HepG2 (cell line): ENCODE measurements at places on chromosomes 12 and 14.

DNA sequence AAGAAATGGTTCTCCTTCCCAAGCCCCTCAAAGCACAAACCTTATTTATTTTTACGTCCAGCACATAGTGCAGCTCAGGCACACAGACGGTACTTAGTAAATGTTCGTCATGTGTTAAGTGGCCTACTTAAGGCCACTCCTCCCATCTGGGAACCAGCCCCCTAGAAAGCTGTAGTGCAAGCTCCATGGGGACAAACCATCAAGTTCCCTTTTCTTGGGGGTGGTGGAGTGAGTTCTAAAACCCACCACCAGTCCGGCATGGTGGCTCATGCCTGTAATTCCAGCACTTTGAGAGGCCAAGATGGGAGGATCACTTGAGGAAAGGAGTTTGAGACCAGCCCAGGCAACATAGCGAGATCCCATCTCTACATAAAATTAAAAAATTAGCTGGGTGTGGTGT is 49.4 kb downstream of the PITPNM2 start:
- peaks cover 1% of the 10 kb centered on the region for H3K36me3 ChIP-seq
- H3K4me1 ChIP-seq: peaks cover 50% of the 10 kb centered on the region
- no peak for DNase-seq

DNA sequence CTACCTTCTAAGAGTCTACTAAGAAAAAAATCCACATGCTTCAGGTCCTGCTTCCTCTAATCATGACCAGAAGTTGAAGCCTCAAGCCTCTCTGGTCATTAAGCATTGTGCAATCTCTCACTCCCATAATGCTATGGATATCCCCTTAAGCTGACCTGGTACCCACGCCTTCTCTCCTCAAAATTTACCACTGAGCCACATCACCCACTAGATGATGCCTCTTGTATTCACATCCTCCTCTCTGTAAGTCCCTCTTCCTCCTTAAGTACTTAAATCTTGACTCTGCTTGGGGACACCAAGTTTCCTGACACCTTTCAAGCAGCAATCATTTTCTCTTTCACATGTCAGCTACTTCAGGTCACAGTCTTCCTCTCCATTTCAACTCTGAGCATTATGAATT is 9.8 kb downstream of the GALNT4 start:
- no peak overlapping the region for H3K4me3 ChIP-seq
- no peak overlapping the region for H3K27ac ChIP-seq
- no peak for DNase-seq
- peaks cover 20% of the 10 kb centered on the region for H3K4me1 ChIP-seq
- no peaks in the 10 kb centered on the region for H3K36me3 ChIP-seq

DNA sequence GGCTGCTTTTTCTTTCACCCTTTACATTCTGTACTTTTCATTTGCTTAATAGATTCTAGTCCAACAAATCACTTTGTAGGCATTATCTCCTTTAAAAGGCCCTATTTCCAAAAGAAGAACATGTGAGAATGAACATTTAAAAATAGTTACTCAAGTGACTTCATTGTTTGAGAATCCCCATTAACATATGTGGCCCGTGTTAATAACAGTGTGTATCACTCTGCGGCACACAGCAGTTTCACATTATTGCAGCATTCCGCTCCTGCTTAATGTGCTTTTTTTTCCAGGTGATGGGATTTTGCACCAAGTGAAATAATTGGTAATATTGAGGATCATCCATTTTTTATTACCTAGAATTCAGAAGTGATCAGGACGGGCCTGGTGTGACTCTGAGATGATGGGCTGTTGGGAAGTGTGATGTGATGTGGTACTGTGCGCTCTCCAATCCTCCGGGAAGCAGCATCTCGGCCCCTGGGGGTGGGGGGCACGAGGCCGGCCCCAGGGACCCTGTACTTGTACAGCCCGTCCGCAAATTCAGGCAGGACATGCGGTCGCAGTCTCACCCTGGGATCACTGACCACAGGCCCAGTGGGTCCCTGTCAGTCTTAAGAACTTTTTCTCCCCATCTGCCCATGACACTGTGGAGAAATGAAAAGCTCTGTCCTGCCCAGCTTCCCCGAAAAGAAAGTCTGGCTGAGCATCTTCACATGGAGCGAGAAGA is 32.9 kb downstream of the SLC15A4 start:
- H3K4me1 ChIP-seq: no peaks in the 10 kb centered on the region
- no peak overlapping the region for H3K4me3 ChIP-seq
- no peaks in the 10 kb centered on the region for H3K27me3 ChIP-seq
- H3K27ac ChIP-seq: no peak overlapping the region

GRCh38 chr12:34396006-34396860 is 373.9 kb downstream of the ALG10 start:
- H3K4me3 ChIP-seq: no peak overlapping the region
- no peaks in the 10 kb centered on the region for H3K4me1 ChIP-seq
- no peaks in the 10 kb centered on the region for H3K36me3 ChIP-seq
- no peak for DNase-seq

- H3K27ac ChIP-seq: peak within 1 kb of the TSS; percentile 72
- no peak for DNase-seq
- H3K4me1 ChIP-seq: peaks cover 62% of the 10 kb centered on the region
- no peaks in the 10 kb centered on the region for H3K27me3 ChIP-seq
- peak within 1 kb of the TSS; percentile 90 for H3K4me3 ChIP-seq
These were observed at the start of gene PLXNC1 for GRCh38 chr12:94147991-94148738. Gene PLXNC1 (plus strand): TSS chr12:94148577. CDS start chr12:94148972, 395 bp downstream.

GRCh38 chr12:122184517-122184916 is 1.6 kb downstream of the LRRC43 start:
- no peaks in the 10 kb centered on the region for H3K36me3 ChIP-seq
- peaks cover 20% of the 10 kb centered on the region for H3K4me1 ChIP-seq
- H3K4me3 ChIP-seq: no peak overlapping the region
- no peak overlapping the region for H3K27ac ChIP-seq
- DNase-seq: no peak

DNA sequence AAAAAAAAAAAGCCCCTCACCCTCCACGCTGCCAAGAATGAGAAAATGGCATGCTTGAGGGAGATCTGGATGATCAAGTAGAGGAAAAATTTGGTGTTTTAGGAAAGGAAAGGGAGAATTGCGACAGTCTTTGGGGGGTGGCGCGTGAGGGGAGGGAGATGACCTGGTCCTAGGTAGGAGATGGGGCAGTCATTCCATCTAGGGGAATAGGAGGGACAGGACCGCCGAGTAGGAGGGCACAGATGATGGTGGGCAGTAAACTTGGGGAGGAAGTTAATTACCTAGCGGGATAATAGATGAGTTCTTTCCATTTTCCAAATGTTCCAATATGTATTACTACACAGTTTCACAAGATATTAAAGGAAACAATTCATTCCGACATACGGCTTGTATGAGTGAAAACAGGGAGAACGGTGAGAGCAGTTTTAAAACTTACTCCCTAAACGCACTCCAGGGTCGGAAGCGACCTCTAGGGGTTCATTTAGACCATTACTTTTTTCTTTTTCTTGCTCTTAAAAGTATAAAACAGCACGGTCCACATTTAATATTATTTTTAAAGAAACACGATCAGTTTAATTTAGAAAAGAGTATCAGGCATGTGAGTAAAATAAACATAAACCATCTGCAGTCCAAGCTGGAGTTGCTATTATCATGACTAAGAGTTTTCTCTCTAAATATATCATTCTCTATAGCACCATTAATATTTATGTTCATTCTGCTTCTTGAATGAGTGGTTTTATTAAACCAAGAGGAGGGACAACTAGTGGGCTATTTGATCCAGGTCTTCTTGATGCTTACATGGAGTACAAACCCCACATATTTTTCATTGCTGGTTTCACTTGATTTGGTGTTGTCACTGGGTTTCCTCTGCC is 3.0 kb upstream of the FNTB start:
- H3K27me3 ChIP-seq: no peaks in the 10 kb centered on the region
- H3K4me3 ChIP-seq: peak overlapping the region; percentile 46; the same call in 1 of the 2 replicates
- DNase-seq: peak; percentile 45
- no peak overlapping the region for H3K27ac ChIP-seq

- DNase-seq: no peak
- no peaks in the 10 kb centered on the region for H3K27me3 ChIP-seq
- peaks cover 9% of the 10 kb centered on the region; the same call in 1 of the 2 replicates for H3K4me1 ChIP-seq
- H3K27ac ChIP-seq: no peak overlapping the region
These were observed 52.0 kb downstream of the RNF34 start for GRCh38 chr12:121451961-121452339.

DNA sequence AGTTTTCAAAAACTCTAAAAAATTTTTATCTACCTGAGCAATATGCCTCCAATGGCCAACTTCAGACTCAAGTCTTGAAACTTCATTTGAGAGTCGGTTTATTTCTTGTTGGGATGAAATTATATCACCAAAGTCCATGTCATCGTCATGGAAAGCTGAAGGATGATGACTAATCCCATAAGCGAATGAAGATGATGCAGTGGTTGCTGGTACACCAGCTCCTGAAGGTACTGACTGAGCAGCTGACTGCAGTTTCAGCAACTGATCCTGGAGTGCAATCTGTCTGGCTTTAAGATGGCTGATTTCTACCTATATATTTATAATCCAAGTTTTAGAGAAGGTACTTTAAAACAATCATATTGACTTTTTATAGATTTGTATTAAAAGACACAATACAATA is 18.3 kb downstream of the TRIP11 start:
- H3K27me3 ChIP-seq: no peaks in the 10 kb centered on the region
- no peak overlapping the region for H3K4me3 ChIP-seq
- H3K27ac ChIP-seq: no peak overlapping the region
- no peak for DNase-seq
- peaks cover 44% of the 10 kb centered on the region for H3K36me3 ChIP-seq
- no peaks in the 10 kb centered on the region for H3K4me1 ChIP-seq

DNA sequence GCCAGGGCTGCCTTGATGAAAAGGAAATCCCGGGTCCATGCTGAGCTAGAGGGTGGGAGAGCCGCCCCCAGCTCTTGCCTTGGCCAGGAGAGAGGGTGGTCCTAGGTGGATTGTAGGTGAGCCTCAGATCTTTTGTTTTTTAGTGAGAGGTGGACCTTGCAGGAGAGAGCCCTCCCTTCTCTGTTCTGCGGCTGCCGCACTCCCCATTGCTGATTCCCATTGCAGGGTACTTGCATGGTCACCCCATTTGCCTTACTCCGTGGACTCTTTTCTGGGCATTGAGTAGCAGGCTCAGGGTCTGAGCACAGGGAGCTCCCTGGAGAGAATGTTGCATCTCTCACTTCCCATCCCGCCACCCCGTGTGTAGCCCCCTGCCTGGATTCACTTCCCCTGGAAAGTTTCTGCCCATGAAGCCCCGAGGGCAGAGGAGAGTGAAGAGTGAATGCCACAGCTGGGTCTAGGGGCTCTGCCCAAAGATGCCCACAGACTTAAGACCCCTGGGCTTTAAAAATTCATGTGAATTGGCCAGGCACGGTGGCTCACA is 10.2 kb downstream of the VASH1 start:
- H3K4me1 ChIP-seq: peaks cover 23% of the 10 kb centered on the region
- peaks cover 1% of the 10 kb centered on the region; the same call in 1 of the 2 replicates for H3K27me3 ChIP-seq
- no peaks in the 10 kb centered on the region for H3K36me3 ChIP-seq
- H3K4me3 ChIP-seq: no peak overlapping the region
- no peak for DNase-seq
- H3K27ac ChIP-seq: no peak overlapping the region

DNA sequence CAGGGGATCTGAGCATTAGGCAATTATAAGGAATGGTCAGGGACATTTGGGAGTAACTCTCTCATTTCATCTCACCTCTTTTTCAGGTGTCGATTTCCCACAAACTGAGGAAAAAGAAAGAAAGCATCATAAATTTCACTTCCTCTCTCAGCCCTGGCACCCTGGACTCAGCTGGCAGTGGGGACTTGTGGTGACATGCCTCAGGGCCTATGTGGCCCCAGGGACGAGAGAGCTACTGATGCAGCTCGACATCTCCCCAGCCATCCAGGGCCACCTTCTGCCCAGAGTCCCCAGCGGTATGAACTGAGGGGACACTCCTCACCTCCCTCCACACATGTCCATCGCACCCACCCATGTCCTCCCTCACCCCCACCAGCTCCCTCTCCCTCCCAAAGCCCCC is 11.7 kb downstream of the TNFRSF1A start:
- DNase-seq: no peak
- peaks cover 51% of the 10 kb centered on the region; the same call in 2 of the 3 replicates for H3K36me3 ChIP-seq
- no peaks in the 10 kb centered on the region for H3K27me3 ChIP-seq
- no peak overlapping the region for H3K4me3 ChIP-seq

DNA sequence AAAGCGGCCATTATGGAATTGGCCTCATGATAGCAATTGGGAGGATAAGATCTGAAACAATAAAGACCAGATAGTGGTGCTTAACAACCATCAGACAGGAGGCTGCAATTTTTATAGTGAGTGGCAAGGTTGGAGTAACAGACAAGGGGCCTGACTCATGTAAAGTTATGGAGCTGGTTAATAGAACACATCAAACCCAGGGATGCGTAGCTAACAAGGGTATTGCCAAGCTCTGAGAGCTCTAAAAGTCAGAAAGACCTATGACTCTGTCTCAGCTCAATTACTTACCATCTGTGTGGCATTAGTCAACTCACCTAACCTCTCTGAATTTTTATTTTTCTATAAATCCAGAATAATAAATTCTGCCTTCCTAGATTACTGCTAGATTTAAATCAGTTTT is 1731.5 kb upstream of the FLRT2 start:
- no peak for DNase-seq
- H3K36me3 ChIP-seq: no peaks in the 10 kb centered on the region
- no peak overlapping the region for H3K4me3 ChIP-seq
- no peak overlapping the region for H3K27ac ChIP-seq
- H3K4me1 ChIP-seq: no peaks in the 10 kb centered on the region

DNA sequence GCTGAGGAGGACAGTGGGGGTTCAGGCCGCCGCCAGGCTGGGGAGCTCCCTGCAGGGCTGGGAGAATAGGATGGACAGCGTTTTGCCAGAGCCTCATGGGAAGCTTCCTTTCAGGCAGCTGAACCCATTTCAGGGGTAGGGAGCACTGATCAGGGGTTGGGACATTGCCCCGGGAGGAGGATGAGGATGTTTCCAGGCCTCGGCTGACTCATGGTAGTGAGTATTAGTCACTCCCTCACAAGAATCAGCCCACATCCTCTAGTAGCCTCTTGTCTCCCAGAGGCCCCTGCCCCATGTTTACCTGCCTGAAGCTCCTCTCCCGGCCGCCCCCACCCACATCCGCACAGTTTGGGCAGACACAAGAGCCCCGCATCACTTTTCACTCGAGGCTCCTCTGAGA is 89.8 kb downstream of the ZFP36L1 start:
- no peaks in the 10 kb centered on the region for H3K36me3 ChIP-seq
- no peak overlapping the region for H3K4me3 ChIP-seq
- H3K4me1 ChIP-seq: peaks cover 39% of the 10 kb centered on the region

DNA sequence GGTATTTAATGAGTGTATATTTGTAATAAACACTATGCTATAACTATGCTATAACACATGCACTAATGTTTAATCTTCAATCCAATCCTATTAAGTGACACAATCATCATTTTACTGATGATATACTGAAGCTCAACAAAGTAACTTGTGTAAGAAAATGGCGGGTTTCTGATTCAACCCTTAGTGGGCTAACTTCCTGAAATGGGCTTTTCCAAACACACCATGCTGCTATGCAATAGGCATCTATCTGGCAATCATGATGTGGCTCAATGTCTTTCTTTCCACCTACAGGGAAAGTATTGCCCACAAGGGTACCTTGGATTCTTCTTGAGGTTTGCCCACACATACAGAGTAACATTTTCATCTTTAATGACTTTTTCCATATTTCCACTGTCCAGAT is 48.3 kb downstream of the DNAI7 start:
- H3K4me3 ChIP-seq: no peak overlapping the region
- H3K27ac ChIP-seq: no peak overlapping the region
- H3K36me3 ChIP-seq: no peaks in the 10 kb centered on the region
- DNase-seq: no peak
- no peaks in the 10 kb centered on the region for H3K27me3 ChIP-seq
